Cortex of kidney (tissue), 1 donor: ENCODE measurements at places on chromosomes 2 and 18.

GRCh38 chr2:218020281-218020680 lies 17.5 kb upstream of the TNS1 start:
- no peak for DNase-seq

- DNase-seq, result no peak
Observed at GRCh38 chr2:233439191-233439590, 84.9 kb downstream of the DGKD start.

DNA sequence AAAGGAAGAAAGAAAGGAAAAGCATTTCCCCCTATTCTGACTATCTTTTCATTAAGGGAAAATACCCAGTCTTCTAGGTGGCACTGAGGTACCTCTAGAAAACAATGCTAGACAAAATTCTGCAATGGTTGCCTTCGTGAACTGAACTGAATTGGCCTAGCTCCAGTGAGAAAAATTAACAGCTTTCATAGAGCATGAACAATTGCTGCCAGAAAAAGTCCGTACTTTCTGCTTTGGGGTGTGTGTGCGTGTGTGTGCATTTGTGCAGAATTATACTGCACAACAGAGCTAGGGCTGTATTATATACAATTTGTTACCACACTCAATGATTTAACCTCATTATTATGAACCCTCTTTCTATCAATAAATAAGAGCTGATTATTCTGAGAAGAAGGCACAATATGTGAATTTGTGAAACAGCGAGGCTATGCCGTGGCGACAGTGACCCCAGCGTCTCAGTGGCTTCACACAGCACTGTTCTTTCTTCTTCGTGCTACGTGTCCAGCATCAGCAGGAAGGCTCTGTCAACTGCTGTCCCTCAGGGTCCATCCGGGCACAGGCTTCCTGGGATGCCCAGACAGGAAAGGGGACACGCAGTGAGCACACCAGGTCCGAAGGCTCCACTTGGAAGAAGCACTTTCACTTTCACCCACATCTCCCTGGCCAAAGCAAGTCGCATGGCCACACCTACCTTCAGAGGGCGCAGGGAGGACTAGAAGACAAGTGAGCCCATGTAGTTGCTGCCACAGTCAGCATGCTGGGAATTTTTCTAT lies 47.5 kb downstream of the PTGR3 start:
- DNase-seq, result no peak

- DNase-seq, result no peak
Observed at GRCh38 chr2:106863387-106863786, 22.6 kb downstream of the ST6GAL2 start.

DNA sequence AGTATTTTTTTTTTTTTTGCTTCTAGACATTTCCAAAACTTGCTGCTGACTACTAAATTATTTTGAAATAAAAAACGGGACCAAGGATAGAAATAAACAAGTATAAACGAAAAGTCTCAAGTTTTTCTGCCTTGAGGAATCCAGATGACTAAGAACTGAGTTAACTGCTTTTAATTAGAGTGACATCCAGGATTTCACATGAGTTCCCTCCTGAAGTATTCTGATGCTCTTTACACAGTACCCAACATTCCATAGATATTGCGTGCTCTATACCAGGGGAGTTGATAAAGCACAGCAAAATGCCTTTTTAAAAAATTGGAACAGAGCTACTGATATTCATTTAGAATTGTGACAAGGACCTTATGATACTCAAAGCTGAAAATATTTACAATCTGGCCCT lies 618.0 kb downstream of the CCDC85A start:
- DNase-seq, result no peak

DNA sequence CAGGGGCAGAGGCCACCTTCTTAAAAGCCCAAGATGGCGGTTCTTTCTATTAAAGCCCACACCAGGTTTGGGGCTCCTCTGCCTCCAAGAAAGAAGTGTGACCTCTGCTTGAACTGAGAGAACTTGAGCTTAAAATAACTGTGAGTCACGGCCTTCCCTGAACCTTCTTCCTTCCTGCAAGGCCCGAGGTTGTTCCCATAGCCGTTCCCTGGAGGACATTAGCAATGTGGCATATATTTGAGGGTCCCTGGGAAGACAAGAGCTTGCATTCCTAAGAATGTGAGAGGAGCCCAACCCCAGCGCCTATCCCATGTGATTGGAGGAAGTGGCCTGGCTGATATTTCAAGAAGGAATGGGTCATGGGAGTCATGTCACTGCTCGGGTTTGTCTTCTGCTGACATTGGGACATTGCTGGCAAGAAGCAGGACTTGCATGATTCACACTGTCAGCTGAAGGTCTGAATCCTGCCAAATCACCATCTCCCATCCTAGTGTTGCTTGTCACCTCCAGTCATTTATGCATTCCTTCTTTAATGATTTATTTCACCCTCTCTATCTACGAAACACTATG lies 168.1 kb downstream of the TRIB2 start:
- no peak for DNase-seq

DNA sequence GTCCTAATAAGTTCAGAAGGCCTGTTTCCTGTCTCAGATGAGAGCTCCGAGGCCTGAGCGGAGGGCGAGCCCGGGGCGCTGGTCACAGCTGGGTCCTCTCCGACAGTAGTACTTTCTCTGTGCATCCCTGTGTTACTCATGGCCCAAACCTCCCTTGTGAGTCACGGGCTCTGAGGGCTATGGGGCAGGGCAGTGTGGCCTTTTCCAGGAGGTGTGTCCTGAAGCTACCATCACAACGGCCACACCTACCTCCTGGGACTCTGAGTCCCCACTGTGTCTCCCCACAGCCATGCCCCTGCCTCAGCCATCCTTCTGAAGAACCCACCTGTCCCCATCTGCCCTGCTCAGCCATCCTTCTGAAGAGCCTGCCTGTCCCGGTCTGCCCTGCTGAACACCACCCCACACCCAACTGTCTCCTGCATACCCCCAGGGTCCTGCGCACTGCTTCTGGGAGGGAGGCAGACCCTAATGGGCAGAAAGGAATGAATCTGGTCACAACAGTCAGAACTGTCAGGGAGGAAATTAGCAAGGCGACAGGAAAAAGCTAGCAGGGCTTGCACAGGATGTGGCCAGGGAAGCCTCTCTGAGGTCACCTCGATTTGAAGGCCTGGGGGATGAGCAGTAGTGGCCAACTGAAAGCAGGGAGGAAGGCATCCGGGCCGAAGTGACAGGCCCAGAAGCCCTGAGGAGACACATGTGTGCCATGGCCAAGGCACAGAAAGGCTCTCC lies 145.4 kb upstream of the RIOK3 start:
- DNase-seq, result no peak

GRCh38 chr2:219278655-219279150 lies 463 bp upstream of the DNAJB2 start:
- no peak for DNase-seq

- DNase-seq, result no peak
Observed at GRCh38 chr2:15735484-15736326, 144.0 kb downstream of the DDX1 start.

DNA sequence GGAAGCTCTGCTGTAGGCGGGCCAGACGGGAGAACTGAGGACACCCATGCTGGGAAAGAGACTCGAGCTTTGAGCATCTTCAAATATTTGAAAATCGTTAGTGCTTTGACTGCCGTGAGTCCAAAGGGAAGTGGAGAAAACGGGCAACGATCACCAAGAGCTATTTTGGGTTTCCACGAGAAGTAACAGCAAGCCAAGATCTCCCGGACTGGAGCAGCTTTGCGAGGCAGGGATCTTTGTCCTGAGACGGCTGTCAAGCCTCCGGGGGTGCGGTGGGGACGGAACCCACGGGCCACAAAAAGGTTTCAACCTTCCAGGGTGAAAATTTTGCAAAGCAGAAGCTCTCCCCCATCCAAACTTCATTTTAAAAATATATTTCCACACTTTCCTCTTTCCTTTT lies 195.8 kb downstream of the NDUFA10 start:
- DNase-seq, result no peak

GRCh38 chr2:61529944-61530735 lies 8.0 kb downstream of the XPO1 start:
- no peak for DNase-seq

GRCh38 chr2:107428781-107429180 lies 397.9 kb upstream of the RGPD4 start:
- no peak for DNase-seq

DNA sequence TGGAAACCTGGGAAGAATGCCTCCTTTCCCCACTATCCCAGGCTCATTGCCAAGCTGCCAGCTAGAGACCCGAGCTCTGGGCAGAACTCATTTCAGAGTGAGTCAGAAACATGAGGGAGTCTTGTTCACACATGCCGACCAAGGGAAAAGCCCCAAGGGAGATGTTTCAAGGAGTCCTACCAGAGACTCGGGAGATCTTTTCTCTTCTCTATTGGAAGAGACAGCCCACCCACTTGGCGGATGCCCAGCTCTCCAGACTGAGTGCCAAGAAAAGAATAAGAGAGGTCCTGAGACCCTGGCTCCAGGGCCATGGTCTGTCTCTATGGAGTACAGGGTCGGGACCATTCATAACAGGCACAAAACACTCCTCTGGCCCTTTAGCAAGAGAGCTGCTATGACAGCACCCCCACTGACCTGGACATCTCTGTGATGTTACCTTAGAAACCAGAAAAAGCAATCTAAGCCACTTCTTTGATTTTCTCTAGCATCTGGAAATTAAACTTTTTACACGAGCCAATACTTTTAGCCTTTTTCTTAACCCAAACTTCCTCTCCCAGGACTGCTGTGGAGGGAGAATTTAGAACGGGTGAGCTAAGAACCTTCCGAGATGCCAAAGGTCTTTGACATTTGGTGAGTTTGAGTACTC lies 18.5 kb upstream of the IGFBP5 start:
- no peak for DNase-seq

DNA sequence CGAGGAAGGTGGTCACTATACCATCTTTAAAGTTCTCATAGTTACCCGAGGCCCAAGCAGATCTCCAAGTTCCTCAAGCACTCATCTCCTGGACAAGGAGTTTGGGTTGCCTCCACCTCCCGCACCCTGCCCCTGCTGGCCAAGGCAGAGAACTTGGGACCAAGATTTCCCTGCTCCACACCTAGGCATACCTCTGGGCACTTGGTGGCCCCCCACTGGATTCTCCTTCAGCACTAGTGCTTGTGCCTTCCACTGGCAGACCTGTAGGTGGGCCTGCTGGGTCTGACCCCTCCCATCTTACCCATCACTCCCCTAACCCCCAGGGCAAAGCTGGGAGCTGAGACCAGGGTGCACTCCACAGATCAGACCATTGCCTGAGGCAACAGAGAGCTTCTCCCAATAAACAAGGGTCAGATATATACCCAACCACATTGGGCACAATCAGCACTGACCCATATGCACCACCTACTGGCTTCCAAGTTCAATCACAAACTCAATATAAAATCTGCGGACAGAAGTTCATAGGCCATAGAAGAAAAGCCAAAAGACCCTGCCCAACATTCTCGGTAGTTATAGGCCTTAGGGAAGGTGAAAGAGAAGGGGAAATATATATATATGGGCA lies 244.2 kb downstream of the EXOC6B start:
- no peak for DNase-seq

GRCh38 chr2:7015007-7015950 lies 98.1 kb downstream of the RNF144A start:
- DNase-seq, result no peak

GRCh38 chr2:39871291-39871761 lies 92.3 kb upstream of the THUMPD2 start:
- no peak for DNase-seq

GRCh38 chr18:62897153-62897552 lies 181.8 kb downstream of the PHLPP1 start:
- no peak for DNase-seq

GRCh38 chr2:33020883-33021282 lies 74.1 kb downstream of the LTBP1 start:
- no peak for DNase-seq

DNA sequence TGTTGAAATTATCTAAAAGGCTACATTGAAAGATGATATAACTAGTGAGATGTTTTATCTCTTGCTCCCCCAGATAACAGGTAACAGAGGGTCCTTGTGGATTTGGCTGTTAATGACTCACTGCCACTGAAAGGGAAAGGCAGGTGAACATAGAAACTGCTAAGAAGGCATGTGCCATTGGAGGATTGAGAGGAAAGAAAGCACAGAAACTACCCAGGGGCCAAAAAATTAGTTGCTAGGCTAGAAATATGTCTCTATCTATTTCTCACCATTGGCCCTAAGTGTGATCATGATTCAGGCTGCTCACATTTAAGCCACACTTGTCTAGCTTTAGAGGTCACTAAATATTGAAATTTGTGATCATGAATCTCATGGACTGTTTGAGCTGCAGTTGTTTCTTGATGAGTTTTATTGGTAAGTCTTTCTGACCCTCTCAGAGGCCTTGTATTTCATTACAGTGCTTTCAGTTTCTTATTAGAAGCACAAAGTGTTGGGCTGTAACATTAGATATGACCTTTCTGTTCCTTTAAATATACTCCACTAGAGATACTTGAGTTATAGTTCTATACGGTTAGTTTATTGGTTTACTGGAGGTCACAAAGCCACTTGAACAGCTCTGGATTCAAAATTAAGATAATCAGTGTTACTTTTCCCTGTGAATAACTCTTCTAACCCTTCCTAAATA lies 26.2 kb downstream of the NAB1 start:
- no peak for DNase-seq

DNA sequence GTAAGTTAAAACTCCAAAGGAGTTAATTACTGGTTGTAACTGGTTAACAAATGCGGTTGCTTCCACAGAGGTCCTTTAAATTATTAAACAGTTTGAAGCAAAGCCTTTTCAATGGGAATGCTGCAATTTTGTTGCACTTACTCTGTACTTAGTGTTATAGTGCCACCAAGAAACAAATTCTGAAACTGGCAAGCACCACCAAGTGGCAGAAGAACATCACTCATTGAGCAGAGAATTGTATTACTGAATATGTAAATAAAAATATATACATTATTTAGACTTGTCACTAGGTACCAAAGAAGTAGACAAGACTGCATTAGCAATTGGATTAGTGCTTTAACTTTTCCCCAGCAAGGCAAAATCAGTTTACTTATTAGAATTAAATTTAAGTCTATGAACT lies 2.6 kb upstream of the TMEFF2 start:
- no peak for DNase-seq

DNA sequence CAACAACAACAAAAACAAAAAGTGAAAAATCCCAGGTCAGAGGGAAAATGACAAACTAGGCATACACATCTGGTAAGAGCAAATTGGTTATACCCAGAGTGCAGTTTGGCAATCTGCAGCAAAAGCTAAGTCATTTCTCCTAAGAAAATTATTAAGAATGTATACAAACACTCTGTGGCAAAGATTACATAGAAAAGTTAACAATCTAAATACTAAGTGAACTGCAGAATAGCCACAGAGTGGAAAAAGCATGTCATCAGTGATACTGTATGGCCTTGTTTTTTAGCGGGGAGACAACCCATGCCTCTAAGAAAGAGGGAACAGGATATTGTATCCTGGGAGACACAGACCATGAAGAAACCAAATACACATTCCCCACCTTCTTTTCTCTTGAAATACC lies 136.0 kb upstream of the ITGB6 start:
- DNase-seq, result no peak
